ENCODE measurements at places on chromosomes 11 and 22.

- no peak for DNase-seq
These were observed 31.1 kb upstream of the DDI1 start for GRCh38 chr11:104005234-104005855.

DNA sequence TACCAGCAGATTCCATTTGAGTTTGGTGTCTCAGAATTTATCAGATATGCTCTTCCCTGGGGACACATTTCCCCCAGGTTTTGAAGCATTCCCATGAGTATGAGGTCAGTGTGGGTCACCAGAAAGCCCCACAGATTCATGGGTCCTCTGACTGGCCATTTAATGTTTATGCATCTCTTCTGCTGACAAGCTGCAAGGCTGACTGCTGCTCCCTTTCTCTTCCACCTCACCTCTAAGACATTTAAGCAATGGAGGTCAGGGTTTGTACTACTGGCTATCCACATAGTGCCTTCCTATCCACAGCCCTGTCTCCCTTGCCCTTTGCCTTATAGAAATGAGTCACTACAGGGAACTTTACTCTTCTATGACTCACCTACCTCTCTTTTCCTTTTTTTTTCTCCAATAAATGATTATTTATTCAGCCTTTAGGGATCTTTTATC lies 106.0 kb upstream of the TIMP3 start:
- no peak for DNase-seq

DNA sequence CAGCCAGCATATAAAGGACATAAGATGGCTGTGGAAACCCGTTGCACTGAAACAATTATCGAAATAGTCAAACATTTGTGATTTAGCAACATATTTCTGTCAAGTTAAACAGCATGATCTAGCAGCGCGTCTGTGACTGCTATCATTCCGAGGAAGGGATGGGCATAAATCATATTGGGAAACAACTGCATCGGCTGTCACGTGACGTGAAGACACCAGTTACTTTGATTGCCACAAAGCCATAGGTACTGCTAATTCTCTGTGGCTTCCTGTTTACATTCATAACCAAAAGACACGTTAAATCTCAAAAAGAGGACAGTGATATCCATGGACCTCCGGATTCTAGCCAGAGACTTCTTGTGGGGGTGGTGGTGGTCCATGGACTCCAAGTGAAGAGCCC lies 87.8 kb downstream of the CACNA1I start:
- DNase-seq: peak; percentile 25

- DNase-seq: peak; percentile 19
These were observed 35.4 kb upstream of the FLI1 start for GRCh38 chr11:128658502-128658901.

- no peak for DNase-seq
These were observed 144.0 kb downstream of the SPON1 start for GRCh38 chr11:14106303-14107049.

DNA sequence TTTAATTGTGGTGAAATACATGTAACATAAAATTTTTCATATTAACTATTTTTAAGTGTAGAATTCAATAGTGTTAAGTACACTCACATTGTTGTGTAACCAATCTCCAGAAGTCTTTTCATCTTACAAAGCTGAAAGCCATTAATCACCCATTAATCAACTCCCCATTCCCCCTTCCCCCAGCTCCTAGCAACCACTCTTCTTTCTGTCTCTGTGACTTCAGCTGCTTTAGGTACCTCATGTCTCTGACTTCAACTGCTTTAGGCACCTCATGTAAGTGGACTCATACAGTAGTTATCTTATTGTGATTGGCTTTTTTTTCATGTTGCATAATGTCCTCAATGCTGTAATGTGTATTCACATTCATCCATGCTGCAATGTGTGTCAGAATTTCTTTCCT lies 150.8 kb upstream of the NTM start:
- DNase-seq: no peak

GRCh38 chr11:30583476-30584280 lies 2.5 kb downstream of the MPPED2 start:
- no peak for DNase-seq

DNA sequence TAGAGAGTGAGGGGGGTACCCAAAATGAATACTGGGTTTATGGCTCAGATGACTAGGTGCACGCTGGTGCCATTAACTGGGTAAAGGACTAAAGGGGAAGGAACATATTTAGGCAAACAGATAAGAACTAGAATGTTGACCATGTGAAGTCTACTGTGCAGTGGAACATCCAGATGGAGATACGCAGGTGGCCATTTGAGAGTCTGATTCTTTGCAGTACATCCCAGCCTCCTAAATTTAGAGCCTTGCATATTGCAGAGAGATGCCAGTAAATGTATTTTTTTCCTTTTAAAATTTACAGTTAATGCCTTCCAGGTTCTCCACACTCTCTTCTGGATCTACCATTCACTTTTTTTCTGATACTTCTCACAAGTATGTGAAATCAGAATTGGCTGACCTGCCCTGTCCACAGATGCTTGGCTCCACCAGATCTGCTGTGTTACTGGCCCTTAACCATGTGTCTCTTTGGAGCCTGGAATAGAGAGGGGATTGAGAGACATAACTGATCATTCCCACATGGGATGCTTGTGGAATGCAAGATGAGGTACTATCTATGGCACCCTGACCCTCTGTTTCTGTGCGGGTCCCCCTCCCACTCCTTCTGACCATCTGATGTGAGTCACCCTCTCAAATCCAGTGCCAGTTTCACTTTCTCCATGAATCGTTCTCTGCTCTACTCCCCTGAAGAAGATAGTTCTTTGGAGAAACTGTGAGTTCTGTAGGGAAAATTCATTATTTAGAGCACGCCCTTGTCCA lies 77.0 kb upstream of the NCAM1 start:
- no peak for DNase-seq

DNA sequence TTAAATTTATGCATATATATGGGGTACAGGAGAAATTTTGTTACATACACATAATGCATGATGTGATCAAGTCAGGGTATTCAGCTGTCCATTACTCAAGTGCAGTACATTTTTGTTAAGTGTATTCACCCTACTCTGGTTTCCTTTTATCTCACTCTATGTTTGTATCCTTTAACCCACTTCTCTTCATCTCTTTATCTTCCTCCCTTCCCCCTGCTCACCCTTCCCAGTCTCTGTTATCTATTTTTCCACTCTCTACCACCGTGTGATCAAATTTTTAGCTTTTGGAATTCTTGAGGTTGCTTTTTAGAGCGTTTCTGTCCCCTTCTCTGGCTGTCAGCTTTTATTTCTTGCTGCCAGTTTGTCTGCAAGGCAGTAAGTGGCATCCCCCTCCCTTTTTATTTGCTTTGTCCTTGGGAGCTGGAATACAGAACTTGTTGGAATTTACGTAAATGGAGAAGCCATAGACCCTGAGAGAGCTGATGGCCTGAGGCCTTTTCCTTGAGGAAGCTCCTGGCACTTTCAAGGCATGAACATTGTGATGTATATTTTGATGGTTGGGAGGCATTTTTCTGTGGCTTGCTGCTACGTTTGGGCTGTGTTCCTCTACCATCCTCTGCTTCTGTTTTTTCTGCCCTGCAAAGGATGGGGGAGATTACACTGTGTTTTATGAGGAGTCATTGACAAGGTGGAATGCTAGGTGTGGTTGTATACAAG lies 148.6 kb downstream of the LDLRAD3 start:
- no peak for DNase-seq

DNA sequence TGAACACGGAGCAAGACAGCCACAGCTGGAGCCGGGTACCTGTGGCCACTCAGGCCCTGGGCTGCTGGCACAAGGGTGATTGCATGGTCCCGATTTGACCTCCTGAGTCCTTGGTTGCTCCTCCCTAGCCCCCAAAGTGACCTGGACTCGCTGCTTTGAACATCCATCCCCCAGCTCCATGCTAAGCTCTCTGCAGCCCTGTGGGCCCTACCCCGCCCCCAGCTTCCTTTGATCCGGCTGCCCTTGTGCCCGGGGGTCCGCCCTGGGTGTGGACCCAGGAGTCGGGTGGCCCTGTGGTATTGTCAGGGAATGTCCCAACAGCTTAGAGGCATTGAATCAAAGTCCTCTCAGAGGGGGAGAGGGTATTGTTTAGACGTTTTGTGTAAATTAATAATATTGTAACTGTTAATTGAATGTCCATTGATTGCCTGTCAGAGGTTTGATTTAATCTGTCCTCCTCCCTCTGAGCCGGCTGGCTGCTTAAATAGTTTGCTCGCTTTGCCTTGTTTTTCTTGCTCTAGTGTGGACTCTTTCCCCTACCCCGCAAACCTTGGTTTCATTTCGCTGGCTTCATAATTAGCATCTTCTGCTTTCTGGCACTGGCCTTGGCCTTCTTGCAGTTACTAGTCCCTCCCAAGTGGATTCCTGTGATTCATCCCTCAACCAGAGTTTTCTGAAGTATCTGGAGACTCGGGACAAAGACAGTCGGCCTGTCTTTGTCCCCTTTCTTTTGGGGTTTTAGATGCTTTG lies 20.7 kb downstream of the GRIK4 start:
- no peak for DNase-seq

- no peak for DNase-seq
These were observed 380.1 kb downstream of the METTL15 start for GRCh38 chr11:28488336-28488735.

- no peak for DNase-seq
These were observed 445.6 kb downstream of the TBC1D22A start for GRCh38 chr22:47207846-47208554.

DNA sequence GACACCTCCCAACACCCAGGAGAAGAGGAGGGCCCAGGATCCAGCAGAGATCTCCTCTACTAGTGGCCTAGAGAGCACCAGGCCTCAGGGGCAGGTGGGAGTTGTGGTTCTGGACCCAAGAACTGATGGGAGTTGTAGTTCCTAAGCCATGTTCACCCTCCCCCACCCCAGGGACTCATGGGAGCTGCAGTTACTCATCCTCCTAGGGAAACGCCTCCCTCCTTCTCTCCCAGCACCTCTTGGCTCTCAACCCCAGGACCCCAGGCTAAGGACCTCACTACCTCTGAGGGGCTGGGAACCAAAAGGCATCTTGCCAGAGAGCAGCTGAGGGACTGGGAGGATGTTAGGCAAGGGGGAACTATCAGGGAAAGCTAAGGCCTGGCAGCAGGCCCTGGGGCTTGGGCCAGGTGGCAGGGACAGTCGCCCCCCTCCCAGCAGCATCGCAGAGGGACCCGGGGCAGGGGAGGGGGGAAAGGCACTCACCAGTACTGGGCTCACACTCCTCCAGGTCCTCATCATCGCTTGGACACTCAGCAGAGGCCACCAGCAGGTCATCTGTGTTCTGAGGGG lies 28.9 kb downstream of the SLC22A12 start:
- no peak for DNase-seq

GRCh38 chr11:121347813-121348212 lies 55.2 kb downstream of the SC5D start:
- no peak for DNase-seq

DNA sequence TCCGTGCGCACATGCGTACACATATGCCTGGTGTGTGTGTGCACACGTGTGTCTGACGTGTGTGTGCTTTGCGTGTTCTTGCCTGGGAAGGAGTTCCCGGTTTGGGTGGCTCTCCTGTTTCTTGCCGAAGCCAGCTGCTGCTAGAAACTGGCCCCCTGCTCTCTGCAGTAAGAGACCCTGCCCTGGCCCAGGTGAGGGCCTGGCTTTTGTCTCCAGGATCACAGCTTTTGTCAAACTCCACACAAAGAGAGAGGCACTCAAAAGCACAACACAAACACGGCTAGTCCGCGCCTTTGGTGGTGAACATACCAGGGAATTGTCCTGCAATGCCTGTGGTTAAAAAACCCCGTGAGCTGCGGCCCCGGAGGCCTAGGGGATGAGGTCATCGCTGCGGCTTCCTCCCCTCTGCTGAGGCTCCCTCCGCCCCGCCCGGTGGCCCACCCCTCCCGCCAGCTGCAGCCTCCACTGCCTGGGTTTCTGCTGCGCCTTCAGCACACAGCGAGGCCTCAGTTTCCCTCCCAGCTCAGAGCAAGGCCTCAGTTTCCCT lies 88.9 kb downstream of the KCNQ1 start:
- DNase-seq: peak; percentile 51

- no peak for DNase-seq
These were observed 99.9 kb upstream of the TBCEL start for GRCh38 chr11:120923866-120924508.

GRCh38 chr22:45768490-45768889 lies 96.9 kb downstream of the ATXN10 start:
- no peak for DNase-seq

DNA sequence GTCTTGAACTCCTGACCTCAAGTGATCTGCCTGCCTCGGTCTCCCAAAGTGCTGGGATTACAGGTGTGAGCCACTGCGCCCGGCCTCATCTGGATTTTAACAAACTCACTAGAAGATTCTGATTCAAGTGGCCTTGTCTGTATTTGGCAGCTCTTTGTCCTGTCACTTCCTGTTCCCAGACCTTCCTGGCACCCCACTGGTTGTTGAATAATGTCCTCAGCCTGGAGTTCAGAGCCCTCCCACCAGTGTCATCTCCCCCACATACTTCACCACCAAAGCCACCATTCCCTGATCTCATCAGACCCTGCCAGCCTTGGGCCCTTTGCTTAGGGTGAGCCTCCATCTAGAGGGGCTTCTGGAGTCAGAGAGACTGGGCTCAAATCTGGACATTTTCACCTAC lies 3.3 kb downstream of the PELI3 start:
- DNase-seq: no peak

- peak; percentile 1 for DNase-seq
These were observed 148.3 kb upstream of the POU2AF2 start for GRCh38 chr11:111097191-111097590.

DNA sequence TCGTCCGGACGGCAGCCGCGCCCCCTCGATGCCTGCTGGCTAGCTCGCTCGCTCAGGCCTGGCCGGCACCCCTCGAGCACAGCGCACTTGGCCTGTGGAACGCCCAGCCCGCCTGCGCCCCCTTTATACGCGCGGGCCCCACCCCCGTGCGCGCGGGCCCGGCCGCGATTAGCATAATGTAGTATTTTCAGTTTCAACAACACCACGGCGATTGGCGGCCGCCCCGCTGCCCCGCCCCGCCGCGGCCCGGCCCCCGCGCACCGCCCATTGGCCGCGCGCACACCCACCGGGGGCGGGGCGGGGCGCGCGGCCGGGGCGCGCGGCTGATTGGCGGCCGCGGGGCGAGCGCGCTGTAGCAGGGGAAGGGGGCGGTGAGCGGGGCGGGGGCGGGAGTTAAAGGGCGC lies at the start of gene CDKN1C:
CDKN1C (minus strand) TSS at position 98 of the 404 bp plus-strand sequence. CDS start 319 bp downstream, outside the sequence.
- DNase-seq: peak; percentile 83

GRCh38 chr11:129951201-129951865 lies 51.3 kb downstream of the PRDM10 start:
- no peak for DNase-seq

GRCh38 chr11:111947143-111947542 lies 10.0 kb downstream of the DIXDC1 start:
- DNase-seq: no peak

- DNase-seq: peak; percentile 86
These were observed 1.2 kb downstream of the CARNS1 start for GRCh38 chr11:67416416-67417335.

- DNase-seq: no peak
These were observed 81.7 kb downstream of the C11orf91 start for GRCh38 chr11:33618956-33619355.

All from CD4-positive, alpha-beta T cell treated with Interferon gamma for 1 hour (primary cell).